Stimulated activated CD4-positive, alpha-beta T cell treated with anti-CD3 and anti-CD28 coated beads, Interleukin-1b, Interleukin-23, amount 100 ng/mL, for 1 hour (primary cell): ENCODE measurements at places on chromosomes 4 and X.

GRCh38 chr4:178752954-178753525 is 1310.8 kb upstream of the AGA start:
- no peak for DNase-seq

DNA sequence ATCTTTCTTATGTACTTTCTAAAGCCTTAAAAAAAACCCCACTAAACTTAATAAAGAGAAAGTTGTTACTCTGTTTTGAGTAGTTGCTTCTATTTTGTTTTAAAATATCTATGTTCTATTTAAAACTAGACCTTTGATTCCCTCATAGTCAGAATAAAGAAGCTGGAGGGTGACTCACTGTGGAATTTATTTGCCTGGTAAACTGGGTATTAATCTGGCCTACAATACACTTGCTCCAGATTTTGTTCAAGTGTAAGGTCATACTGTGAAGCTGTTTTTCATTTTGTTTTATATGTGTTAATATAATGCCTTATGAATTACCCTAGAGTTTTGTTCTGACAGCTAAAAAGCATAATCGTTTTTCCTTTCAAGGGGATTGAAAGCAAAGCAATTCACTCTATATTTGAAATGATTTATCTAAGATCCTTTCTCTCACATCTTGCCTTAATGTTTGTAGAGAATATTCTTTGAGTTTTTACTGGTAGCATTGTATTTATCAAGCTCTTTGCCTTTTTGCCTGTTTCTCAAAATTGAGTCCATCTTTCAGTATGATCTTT is 277.4 kb upstream of the PITX2 start:
- no peak for DNase-seq

- no peak for DNase-seq
These were observed 8.8 kb downstream of the WDR13 start for GRCh38 chrX:48606091-48606490.

DNA sequence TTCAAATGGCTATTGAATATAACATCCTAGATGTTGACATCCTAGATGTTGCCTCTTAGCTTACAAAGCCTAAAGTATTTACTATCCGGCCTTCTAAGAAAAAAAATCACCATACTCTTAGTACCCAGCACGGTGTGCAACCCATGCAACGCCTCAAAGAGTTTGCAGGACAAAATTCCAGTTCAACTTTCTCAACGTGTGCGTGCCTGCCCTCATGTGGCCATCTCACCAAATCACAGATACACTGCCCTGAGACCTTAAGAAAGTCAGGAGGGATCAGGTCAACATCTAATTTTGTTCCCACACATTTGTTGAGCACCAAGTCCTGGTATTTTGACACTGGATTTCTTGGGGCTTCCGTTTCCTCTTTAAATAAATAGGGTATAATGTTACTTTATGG is 68.3 kb downstream of the CRMP1 start:
- no peak for DNase-seq

DNA sequence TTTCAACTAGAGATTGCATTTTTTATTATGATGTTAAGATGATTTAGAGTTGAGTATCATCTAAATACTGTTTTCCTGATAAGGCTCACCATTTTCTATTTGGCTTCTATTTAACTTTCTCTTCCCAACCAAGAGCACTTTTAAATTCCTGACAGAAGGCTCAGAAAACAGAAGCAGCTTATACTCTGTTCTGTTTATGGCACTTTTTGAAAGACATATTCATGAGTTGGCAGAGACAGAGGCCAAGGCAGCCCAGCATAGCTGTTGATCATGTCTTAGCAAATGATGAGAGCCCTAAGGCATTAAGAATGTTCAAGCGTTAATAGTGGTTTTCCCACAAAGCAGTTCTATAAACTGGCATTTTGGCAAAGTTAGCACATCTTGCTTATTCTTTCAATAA is 330.3 kb downstream of the TRAM1L1 start:
- no peak for DNase-seq

DNA sequence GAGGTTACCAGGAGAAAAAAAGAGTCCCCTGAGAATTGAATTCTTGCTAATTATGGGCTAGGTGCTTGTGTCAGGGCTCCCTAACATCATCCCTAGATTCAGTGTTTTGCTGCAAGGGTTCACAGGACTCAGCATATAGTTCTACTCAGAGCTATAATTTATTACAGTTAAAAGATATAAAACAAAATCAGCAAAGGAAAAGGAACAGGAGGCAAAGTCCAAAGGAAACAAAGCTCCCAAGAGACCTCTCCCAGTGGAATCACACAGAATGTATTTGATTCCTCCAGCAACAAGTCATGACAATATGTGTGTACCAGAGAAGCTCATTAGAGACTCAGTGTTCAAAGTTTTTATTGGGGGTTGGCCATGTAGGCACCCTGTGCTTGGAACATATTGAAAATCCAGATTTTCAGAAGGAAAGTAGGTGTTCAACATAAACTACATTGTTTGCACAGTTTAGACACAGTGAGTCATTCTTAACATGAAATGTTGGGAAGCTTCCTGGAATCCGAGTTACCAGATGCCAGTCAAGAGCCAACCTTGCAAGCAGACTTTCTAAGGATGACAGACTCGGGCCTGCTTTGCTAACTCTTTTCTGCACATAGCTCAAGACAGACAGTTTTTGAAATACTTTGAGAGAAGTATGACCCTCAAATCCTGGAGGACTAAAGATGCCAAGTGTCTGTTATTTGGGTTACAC is 311.3 kb upstream of the EMCN start:
- no peak for DNase-seq

DNA sequence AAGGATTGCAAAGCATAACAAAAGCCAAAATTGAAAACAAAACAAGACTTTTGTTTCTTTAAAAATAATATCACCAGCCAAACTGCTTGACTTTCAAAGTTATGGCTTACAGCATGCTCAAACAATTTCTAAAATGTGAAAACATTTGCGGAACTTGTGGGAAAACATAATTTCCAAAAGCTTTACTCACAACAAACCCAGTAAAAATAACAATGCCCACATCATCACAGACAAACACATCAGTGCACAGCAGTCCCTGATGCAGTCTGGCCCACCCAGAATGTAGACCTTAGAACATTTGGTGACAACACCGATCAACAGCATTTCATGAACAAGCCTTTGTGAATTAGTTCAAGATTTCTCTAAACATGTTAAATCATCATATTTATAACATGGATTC is 98.9 kb downstream of the ARHGAP6 start:
- no peak for DNase-seq

DNA sequence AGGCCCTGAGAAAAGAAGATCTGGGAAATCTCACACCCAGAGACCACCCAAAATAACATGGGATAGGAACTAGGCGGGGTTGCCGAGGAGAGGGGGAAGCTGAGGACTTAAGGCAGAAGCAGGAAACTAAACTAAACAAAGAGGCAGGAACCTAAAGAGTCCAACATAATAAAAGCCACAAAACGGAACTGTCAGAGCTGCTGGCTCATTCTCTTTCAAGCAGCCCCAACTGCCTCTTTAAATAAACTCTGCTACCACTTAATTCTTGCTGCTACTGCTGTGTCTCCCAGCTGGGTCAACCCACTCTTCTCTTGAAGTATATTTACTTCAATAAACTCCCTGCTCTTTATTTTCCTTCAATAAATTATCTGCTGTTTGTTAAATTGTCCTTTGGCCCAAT is 44.5 kb downstream of the MAGEB16 start:
- no peak for DNase-seq

DNA sequence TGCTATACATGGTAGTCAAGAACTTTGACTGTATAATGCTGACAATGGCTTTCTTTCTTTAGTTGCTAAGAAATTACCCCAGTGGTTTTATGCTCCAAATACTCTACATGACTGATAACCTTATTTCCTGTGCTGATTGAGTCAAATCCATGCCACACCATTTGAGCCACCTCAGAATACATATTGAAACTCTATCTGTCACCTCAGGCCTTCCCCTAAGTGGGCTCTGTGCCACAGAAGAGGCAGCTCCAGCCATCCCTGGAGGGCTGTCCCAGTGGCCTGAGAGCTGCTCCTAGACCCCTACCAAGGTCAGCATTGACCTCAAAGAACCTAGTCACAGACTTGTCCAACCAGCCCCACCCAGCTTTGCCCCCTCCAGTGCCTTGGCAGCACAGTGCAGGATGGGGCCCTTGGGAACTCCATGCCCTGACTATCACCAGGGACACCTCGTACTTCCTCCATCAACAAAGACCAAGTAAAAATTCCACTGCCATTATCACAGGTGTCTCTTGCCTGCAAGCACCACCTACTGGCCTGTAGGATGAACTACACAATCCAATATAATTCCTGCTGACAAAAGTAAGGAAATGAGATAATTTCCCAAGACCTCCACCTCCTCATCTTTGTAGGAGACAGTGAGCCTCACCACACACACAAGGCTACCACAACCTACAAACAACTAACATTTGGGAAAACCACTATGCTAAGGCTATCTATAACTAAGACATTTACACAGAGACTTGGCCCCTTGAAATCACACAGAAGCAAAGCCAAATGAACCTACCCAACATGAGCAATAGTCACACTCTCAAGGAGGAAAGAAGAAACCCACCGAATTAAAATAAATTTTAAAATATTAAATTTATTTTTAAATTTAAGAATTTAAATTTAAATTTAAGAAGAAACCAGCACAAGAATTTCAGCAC is 239.9 kb downstream of the NKX6-1 start:
- DNase-seq: no peak

DNA sequence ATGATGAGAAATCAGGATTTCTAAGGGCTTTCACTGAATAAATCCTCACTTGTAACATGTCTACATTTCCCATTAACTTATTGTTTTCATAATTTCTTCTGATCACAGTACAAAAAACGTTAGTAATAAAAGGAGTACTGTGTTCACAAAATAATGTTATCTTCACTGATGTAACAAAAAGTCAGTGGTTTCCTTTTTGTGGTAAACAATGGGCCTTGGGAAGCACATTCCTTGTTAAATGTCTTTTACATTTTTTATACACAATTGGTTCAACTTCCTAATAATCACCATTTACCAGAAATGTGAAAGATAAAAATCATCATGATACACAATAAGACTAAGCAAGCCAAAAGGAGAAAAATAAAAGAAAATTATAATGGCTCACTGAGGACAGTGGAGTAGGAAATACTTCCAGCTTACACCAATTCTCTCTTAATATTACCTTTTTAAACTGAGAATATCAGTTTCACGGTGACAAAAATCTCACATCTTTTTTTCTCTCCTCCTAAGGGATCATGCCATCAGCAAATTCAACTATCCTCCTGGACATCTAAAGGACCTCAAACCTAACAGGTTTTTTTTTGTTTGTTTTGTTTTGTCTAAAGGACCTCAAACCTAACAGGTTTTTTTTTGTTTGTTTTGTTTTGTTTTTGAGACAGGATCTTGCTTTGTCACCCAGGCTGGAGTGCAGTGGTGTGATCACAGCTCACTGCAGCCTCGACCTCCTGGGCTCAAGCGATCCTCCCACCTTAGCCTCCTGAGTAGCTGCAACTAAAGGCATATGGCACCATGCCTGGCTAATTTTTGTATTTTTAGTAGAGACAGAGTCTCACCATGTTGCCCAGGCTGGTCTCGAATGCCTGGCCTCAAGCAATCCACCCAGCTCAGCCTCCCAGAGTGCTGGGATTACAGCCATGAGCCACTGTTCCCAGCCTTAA is 57.3 kb downstream of the FRYL start:
- DNase-seq: no peak

DNA sequence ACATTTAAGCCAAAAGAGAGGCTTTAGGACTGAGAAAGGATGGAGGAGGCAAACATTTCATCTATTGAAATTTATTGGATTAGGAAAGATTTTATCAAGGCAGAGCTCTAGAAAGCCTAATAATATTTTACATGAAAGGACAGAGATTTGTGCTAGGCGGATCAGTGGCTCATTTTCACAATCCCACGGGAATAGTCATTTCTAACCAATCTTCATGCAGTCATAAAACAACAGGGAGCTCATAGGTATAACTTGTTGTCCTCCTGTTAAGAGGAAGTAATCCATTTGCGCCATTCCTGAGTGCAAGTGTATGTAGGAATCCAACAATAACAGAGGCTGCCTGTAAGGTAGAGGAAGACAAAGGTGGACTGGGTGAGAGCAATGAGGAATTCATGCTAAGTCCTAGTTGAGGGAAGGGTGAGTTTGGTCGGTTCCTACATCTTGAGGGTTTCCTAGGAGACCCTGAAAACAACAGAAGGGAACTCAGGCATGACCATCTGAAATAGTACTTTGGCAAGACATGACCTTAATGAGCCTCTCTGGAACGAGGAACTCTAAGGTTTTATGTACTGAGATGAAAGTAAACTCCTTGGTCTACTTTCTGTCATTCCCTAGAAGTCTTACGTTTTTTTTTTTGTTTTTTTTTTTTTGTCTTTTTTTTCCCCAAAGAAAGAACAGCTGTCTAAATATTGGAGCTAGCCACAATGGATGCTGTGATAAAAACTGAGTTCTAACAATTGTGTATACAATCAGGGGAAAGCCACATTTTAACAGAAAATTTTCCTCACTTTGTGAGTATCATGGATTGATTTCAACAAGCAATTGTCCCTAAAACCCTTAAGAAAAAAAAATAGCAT is 89.7 kb downstream of the GEMIN8 start:
- no peak for DNase-seq
